ENCODE measurements at places on chromosomes 1 and 21. TPM values are rescaled to one million over a fixed set of nuclear protein-coding genes. Genes with fewer than 3 reads are reported as not detected.

The IRF2BP2 gene
- 187 TPM for total RNA-seq

The CD34 gene
- total RNA-seq, result 0.15 TPM

The SHISAL2A gene
- total RNA-seq, result 0.23 TPM

The CLEC20A gene
- not detected for total RNA-seq

The FCRL2 gene
- total RNA-seq, result not detected

The TRAF3IP3 gene
- total RNA-seq, result 0.67 TPM

The CA6 gene
- total RNA-seq, result not detected

The ACTL8 gene
- total RNA-seq, result not detected

The FCGR3B gene
- total RNA-seq, result not detected

The BRDT gene
- total RNA-seq, result not detected

The ZBTB7B gene
- total RNA-seq, result 55.8 TPM

The IVL gene
- total RNA-seq, result not detected

The ANKRD34A gene
- 1.4 TPM for total RNA-seq

The ASTN1 gene
- total RNA-seq, result 0.05 TPM

The RHCE gene
- total RNA-seq, result not detected

The ECE1 gene
- total RNA-seq, result 192 TPM

The SPRR2F gene
- not detected for total RNA-seq

The RPE65 gene
- not detected for total RNA-seq

The LDLRAD1 gene
- total RNA-seq, result not detected

The DMRTA2 gene
- total RNA-seq, result not detected

Measured in Panc1 (cell line).